Trophoblast cell (in vitro differentiated cells and primary cell): ENCODE measurements at places on chromosomes 7 and 10.

DNA sequence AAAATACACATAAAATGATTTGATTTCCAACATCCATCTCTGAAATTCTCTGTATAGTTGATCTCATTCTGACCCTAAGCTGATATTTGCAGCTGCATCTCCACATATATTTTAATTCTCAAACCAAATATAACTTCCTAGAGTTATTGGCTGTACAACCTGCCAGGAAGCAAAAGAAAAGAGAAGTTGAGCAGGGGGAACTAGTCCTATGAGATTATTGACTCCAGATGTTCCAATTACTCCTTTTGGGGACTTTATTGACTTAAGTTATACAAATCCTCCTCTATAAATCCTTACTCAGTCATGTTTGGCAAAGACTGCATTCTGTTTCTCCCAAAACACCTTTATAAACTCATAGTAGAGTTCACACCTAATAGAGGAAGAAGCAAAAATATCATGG, 599.4 kb upstream of the ANKRD30A start:
- H3K36me3 ChIP-seq, result no peaks in the 10 kb centered on the region
- H3K27me3 ChIP-seq, result no peaks in the 10 kb centered on the region
- no peak overlapping the region for H3K27ac ChIP-seq
- DNase-seq, result no peak
- H3K4me3 ChIP-seq, result no peak overlapping the region

- no peaks in the 10 kb centered on the region for H3K27me3 ChIP-seq
- no peaks in the 10 kb centered on the region for H3K4me1 ChIP-seq
- H3K4me3 ChIP-seq, result no peak overlapping the region
- H3K27ac ChIP-seq, result no peak overlapping the region
- DNase-seq, result no peak
Measured at GRCh38 chr7:121744877-121745276, 128.1 kb upstream of the PTPRZ1 start.

- H3K27me3 ChIP-seq, result no peaks in the 10 kb centered on the region
- H3K27ac ChIP-seq, result no peak overlapping the region
- H3K36me3 ChIP-seq, result peaks cover 60% of the 10 kb centered on the region
- H3K4me1 ChIP-seq, result no peaks in the 10 kb centered on the region
- DNase-seq, result no peak
- no peak overlapping the region for H3K4me3 ChIP-seq
Measured at GRCh38 chr7:45099891-45100760, 11.4 kb upstream of the NACAD start.

GRCh38 chr10:124092250-124092859, 1.0 kb downstream of the CHST15 start:
- peaks cover 11% of the 10 kb centered on the region for H3K27me3 ChIP-seq
- peak overlapping the region; percentile 76 for H3K4me3 ChIP-seq
- H3K36me3 ChIP-seq, result no peaks in the 10 kb centered on the region
- no peak for DNase-seq
- peaks cover 12% of the 10 kb centered on the region for H3K4me1 ChIP-seq

GRCh38 chr7:91375378-91375777, 111.1 kb downstream of the FZD1 start:
- no peak overlapping the region for H3K27ac ChIP-seq
- H3K27me3 ChIP-seq, result no peaks in the 10 kb centered on the region
- no peak overlapping the region for H3K4me3 ChIP-seq
- DNase-seq, result peak; percentile 55
- no peaks in the 10 kb centered on the region for H3K4me1 ChIP-seq
- H3K36me3 ChIP-seq, result no peaks in the 10 kb centered on the region

- peak; percentile 16 for DNase-seq
- H3K27me3 ChIP-seq, result no peaks in the 10 kb centered on the region
Measured at GRCh38 chr10:104122225-104123107, 495 bp downstream of the SFR1 start.

DNA sequence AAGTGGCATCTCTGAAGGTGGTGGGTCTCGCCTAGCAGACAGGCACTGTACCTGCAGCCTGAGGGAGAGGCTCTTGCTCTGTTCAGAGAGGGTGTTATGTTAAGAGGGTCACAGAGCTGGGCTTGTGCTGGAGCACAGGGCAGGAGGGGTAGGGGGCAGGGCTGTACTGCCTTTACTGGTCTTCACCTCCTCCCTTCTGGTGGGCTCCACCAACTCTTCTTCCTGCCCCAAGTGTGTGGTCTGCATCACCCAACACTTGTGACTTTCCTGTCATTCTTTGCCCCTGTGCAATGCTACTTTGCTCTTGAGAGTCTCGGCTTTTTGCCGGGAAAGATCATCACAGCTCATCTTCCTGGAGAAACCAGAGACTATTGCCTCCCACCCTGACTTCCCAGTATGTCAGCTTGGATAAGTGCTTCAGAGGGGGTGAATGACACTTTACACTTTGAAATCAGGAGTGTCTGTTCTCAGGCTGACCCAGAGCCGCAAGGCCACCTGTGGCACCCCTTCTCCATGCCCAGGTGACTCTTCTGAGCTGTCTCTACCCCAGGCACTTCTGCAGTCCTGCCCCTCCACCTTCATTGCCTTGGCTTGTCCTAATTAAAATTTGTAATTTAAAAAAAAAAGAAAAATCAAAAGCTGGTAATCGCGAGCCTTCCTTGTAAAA, 38.4 kb upstream of the IKZF1 start:
- no peaks in the 10 kb centered on the region for H3K4me1 ChIP-seq
- no peaks in the 10 kb centered on the region for H3K27me3 ChIP-seq
- no peak overlapping the region for H3K27ac ChIP-seq

DNA sequence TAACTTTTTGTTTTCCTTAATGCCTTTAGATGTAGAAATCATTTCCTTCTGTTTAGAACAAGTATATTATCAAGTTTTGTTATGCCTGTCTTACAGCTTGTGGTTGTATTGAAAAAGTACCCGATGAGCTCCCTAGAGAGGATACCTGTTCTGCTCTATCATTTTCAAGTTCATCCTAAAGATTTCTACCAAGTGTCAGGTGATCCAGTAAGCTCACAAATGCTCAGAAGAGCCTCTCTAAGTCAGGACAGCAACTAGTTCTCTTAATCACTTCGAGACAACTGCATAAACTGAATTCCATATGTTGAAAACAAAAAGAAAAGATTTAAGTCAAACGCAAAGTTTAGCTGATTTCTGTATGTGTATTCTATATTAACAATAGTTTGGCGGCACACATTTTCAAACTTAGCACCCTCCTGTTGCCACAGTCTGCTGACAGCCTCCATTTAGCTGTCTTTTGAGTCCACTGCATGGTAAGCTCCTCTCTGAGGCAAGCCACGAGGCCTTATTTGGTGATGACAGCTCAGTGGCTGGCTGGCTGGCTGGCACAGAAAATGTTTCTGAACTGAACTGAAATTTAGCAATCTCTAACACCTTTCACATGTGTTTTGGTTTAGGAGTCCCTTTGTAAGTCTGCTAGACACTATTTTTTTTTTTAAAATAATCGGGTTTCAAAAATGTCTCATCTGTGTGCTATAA, 59.4 kb downstream of the SEMA3C start:
- H3K27me3 ChIP-seq, result no peaks in the 10 kb centered on the region
- no peak overlapping the region for H3K4me3 ChIP-seq
- no peaks in the 10 kb centered on the region for H3K4me1 ChIP-seq
- no peak for DNase-seq
- H3K36me3 ChIP-seq, result peaks cover 1% of the 10 kb centered on the region

GRCh38 chr10:46548498-46549090, 7.9 kb downstream of the GPRIN2 start:
- H3K4me3 ChIP-seq, result no peak overlapping the region
- peaks cover 15% of the 10 kb centered on the region for H3K4me1 ChIP-seq
- no peak overlapping the region for H3K27ac ChIP-seq
- H3K27me3 ChIP-seq, result no peaks in the 10 kb centered on the region
- no peaks in the 10 kb centered on the region for H3K36me3 ChIP-seq

- H3K36me3 ChIP-seq, result peaks cover 13% of the 10 kb centered on the region
- no peak overlapping the region for H3K27ac ChIP-seq
- no peak for DNase-seq
- H3K27me3 ChIP-seq, result no peaks in the 10 kb centered on the region
Measured at GRCh38 chr7:50598460-50599343, 33.5 kb upstream of the DDC start.

- peak overlapping the region; percentile 29 for H3K27ac ChIP-seq
- peaks cover 9% of the 10 kb centered on the region for H3K4me1 ChIP-seq
- no peaks in the 10 kb centered on the region for H3K36me3 ChIP-seq
- H3K4me3 ChIP-seq, result no peak overlapping the region
- peak; percentile 63 for DNase-seq
- H3K27me3 ChIP-seq, result no peaks in the 10 kb centered on the region
Measured at GRCh38 chr10:69222157-69223027, 2.3 kb downstream of the HKDC1 start.

- H3K36me3 ChIP-seq, result no peaks in the 10 kb centered on the region
- DNase-seq, result peak; percentile 50
- no peak overlapping the region for H3K27ac ChIP-seq
- H3K27me3 ChIP-seq, result no peaks in the 10 kb centered on the region
- peaks cover 7% of the 10 kb centered on the region for H3K4me1 ChIP-seq
Measured at GRCh38 chr7:51138123-51139085, 178.2 kb downstream of the COBL start.

- H3K4me3 ChIP-seq, result no peak overlapping the region
- no peak for DNase-seq
- no peaks in the 10 kb centered on the region for H3K36me3 ChIP-seq
- no peaks in the 10 kb centered on the region for H3K27me3 ChIP-seq
- peaks cover 16% of the 10 kb centered on the region for H3K4me1 ChIP-seq
Measured at GRCh38 chr10:76129213-76129612, 697.8 kb downstream of the LRMDA start.

- DNase-seq, result peak; percentile 39
- no peak overlapping the region for H3K27ac ChIP-seq
- no peaks in the 10 kb centered on the region for H3K36me3 ChIP-seq
- no peak overlapping the region for H3K4me3 ChIP-seq
Measured at GRCh38 chr10:122567056-122567660, 6.6 kb downstream of the DMBT1 start.

DNA sequence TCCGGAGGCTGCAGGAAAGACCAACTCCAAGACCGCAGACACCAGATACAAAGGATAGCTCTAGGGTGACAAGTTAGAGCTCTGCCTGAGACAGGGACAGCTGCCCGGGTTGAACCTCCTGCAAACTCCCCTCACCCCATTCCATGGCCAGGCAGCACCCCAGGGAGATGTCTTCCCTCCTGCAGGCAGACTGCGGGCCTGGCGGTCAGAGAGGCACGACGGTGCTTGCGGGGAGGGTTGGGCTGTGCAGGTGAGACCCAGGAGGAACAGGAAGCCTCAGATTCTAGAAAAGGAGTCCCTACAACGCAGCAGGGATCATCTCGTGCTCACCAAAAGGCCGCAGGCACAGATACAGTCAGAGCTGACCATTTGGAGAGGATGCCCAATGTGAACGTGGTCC, 34.6 kb downstream of the CARD11 start:
- H3K27me3 ChIP-seq, result no peaks in the 10 kb centered on the region
- DNase-seq, result no peak
- H3K4me3 ChIP-seq, result no peak overlapping the region
- H3K36me3 ChIP-seq, result no peaks in the 10 kb centered on the region

GRCh38 chr7:66055321-66055956, 20.2 kb upstream of the ASL start:
- H3K36me3 ChIP-seq, result no peaks in the 10 kb centered on the region
- H3K27me3 ChIP-seq, result no peaks in the 10 kb centered on the region
- no peak overlapping the region for H3K27ac ChIP-seq
- no peak overlapping the region for H3K4me3 ChIP-seq
- peak; percentile 33 for DNase-seq
- no peaks in the 10 kb centered on the region for H3K4me1 ChIP-seq

DNA sequence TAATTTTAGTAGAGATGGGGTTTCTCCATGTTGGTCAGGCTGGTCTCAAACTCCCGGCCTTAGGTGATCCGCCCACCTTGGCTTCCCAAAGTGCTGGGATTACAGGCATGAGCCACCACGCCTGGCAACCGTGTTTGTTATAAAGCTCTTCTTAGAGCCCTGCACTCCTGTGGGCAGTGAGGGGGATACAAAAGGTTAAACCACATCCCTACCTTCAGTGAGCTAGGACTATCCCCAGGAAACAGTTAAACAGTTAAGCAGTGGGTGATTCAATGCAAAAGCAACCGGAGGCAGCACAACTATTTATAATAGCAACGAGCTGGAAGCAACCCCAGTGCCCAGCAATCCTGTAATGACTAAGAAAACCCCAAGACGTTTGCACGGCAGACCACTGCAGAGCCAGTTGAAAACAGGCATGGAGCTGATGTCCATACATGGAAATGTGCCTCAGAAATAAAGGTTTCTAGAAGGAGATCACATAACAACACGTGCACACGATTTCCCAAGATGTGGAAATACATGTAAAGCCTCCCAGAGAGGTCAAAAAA, 107.2 kb upstream of the LYZL2 start:
- H3K4me1 ChIP-seq, result no peaks in the 10 kb centered on the region
- DNase-seq, result no peak
- H3K36me3 ChIP-seq, result no peaks in the 10 kb centered on the region
- no peak overlapping the region for H3K4me3 ChIP-seq
- no peak overlapping the region for H3K27ac ChIP-seq
- no peaks in the 10 kb centered on the region for H3K27me3 ChIP-seq

DNA sequence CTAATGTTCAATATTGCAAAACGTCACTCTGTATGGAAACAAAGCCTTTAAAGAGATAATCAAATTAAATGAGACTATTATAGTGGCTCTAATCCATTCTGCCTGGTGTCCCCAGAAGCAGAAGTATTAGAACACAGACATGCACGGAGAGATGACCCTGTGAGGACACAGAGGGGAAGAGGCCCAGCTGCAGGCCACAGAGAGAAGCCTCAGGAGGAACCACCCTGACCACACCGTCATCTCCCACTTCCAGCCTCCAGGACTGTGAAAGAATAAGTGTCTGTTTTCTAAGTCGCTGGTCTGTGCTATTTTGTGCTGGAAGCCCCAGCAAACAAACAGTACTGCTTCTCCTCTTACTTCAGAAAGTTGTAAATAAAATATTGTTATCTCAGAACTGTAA, 283.5 kb upstream of the ADARB2 start:
- H3K27ac ChIP-seq, result no peak overlapping the region
- no peak for DNase-seq
- H3K27me3 ChIP-seq, result no peaks in the 10 kb centered on the region

DNA sequence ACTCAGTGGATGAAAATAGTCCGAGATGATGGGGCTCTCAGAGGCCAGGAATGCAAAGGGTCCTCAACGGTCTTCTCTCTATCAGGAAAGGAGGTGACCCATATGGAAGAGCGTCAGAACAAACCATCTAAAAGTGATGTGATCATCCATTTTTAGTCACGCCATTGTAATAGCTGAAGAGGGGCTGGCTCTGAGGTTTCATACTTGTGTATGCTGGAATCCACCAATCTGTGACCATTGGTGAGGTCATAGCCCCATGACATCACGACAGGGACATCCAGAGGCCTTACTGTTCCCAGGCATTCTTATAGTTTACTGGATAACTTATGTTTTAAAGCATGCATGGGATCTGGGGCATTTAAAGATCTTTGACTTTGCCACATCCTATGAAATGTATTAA, 83.6 kb downstream of the C10orf90 start:
- no peak overlapping the region for H3K27ac ChIP-seq
- no peak for DNase-seq
- H3K4me1 ChIP-seq, result no peaks in the 10 kb centered on the region
- H3K27me3 ChIP-seq, result no peaks in the 10 kb centered on the region

DNA sequence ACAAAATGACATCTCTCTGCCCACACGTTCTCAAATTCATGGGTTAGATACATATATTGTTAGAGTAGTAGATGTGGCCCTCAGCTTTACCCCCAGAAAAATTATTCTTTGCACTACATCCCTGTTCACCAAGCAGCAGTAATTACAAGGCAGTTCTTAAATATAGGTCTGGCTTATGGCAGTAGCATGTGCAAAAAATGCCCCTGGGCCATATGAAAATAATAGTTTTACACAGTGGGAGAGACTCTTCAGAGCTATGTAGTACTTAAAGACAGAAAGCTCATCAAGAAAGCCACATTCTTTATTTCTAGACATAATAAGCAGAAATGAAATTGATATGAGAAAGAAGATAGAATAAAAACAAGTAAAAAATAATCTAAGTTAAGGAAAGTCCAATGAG, 196.3 kb upstream of the FOXP2 start:
- H3K36me3 ChIP-seq, result no peaks in the 10 kb centered on the region
- H3K4me3 ChIP-seq, result no peak overlapping the region
- no peaks in the 10 kb centered on the region for H3K27me3 ChIP-seq
- H3K4me1 ChIP-seq, result no peaks in the 10 kb centered on the region
